ENCODE measurements at places on chromosomes 3 and 15. TPM values are rescaled to one million over a fixed set of nuclear protein-coding genes. Genes with fewer than 3 reads are reported as not detected.

DNA sequence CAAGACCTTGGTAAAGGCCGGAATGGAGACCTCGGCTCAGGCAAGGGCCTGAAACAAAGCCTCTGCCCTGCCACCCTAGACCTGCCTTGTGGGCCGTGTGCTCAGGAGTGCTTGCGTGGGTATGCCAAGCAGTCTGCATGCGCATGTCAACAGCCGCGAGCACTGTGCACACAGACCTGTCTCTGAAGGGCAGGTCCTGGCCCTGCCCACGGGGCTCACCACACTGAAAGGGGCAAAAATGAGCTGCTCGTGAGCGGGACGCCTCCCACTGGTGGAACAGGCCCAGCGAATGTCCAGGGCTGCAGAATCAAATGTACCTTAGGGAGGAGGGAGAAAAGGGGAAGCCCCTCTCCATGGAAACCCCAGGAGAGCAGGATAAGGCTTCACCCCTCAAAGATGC is 44.3 kb upstream of the FGD5 start:
- DNase-seq, result no peak

PYGO1 gene
- polyA plus RNA-seq, result 15.5 TPM

DNA sequence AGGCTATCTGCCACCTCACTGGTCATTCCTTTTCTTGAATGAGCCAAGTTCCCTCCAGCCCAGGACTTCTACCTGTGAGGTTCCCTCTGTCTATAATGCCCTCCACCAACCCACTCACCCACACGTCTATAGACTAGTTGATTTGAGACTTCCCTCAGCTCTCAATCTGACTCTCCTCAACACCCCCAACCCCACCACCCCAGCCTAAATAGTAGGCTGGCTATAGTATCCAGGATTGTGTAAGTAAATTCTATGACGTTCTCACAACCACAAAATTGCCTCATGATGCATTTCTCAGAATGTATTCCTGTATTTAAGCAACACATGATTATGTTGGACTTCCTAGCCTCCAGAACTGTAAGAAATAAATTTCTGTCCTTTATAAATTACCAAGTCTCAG is 2.2 kb downstream of the PLSCR1 start:
- DNase-seq, result no peak

TBCCD1 gene
- 27.1 TPM for polyA plus RNA-seq

GRCh38 chr3:170826047-170826446 is 43.9 kb downstream of the RPL22L1 start:
- DNase-seq, result no peak

GNAT1 gene
- not detected for polyA plus RNA-seq

- no peak for DNase-seq
Observed at GRCh38 chr3:18134386-18135059, 290.6 kb downstream of the SATB1 start.

GRCh38 chr15:24621630-24622215 is 53.9 kb upstream of the NPAP1 start:
- DNase-seq, result no peak

GRCh38 chr15:72272213-72272996 is at the start of gene PARP6:
TSS of gene PARP6 (minus strand) at chr15:72272554. CDS start at chr15:72267477, 5,077 bp downstream.
- peak; percentile 98 for DNase-seq

DNA sequence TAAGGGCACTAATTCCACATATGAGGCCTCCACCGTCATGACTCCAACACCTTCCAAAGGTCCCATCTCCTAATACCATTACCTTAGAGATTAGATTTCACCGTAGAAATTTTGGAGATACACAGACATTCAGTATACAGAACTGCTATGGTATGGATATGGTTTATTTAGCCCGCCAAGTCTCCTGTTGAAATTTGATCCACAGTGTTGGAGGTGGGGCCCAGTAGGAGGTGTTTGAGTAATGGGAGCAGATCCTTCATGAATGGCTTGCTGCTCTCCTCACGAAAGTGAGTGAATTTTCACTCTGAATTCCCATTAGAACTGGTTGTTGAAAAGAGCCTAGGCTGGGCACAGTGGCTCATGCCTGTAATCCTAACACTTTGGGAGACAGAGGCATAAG is 7.4 kb downstream of the MKRN3 start:
- DNase-seq, result no peak

DNA sequence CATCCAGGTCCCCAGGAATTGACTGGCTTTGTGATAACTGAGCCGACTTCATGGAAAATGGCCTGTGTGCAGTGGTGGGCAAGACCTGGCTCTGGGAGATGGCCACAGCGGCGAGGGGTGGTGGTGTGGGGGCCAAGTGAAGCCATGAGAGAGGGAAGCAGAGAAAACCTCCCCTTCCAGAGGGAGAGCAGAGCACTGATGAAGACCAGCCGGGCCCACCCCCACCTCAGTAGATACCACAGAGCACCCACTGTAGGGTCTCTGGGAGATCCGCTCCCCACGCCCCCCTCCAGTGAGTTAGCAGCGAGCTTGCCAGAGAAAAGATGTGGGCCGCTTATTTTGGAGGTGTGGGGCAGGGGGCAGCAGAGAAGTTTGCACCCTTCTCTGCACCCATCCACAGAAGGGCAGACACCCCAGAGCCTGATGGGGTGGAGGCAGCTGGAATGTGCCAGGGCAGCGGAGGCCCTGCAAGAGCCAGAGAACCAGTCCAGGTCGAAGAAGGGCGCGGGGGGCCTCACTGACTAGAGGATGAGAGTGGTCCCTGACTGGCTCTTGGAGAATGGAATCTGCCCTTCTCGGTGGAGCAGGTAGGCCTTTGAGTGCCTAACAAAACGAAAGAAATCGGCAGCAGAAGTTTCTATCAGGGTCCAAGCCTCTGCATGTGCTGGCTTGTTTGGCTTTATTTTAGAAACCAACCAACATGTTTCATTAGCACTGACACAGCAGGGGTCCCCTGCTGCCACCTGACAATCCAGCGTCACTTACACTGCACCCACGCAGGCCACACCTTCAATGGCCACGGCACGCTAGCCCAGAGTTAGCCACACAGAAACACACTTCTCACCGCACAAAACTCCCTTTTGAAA is 28.3 kb downstream of the MELTF start:
- no peak for DNase-seq

DNA sequence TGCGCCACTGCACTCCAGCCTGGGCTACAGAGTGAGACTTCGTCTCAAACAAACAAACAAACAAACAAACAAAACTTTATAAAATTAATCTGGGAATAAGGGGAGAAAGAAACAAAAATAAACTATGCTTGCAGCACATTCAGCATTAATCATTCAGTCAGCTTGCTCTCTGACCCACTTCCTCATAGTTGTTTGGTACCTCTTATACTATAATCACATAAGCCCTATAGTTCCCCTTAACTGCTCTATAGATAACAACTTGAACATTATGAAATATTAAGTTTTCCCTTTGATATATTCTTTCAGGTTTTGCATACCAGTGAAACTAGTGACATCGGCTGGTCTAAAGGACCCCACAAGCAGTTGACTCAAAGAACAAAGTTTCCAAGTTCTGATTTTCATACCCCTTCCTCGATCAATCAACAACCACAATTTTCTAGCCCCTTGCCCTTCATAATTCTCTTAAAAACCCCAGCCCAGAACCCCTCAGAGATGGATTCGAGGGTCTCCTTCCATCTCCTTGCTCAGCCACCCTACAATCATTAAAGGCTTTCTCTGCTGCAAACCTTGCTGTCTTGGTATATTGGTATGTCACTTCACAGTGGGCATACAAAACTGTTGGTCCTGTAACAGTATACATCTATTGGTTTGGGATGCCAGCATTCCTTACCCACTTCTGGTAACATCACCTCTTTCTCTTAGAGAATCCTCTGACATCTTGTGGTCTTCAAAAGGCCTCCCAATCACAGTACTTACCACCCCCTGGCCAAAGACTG is 26.4 kb downstream of the BCL2L10 start:
- DNase-seq, result no peak

FSTL1 gene
- 470 TPM for polyA plus RNA-seq
